ENCODE measurements at places on chromosomes 6 and 20.

DNA sequence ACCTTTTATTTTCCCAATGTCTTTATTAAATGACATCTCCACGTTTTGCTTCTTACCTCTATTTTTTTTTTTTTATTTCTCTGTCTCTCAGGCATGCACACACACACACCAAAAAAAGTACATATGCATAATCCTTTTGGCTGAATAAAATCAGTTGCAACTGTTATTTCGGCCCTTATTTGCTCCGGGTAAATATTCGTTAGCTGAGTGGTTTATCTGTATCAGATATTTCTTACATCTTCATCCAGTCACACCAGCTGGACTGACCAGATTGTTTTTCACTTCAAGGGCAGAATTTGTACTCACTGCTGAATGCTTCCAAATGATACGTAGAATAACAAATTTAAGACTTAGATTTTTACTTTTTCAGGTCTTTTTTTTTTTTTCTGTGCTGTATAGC is 45.5 kb downstream of the PTPN1 start:
- DNase-seq, result no peak

DNA sequence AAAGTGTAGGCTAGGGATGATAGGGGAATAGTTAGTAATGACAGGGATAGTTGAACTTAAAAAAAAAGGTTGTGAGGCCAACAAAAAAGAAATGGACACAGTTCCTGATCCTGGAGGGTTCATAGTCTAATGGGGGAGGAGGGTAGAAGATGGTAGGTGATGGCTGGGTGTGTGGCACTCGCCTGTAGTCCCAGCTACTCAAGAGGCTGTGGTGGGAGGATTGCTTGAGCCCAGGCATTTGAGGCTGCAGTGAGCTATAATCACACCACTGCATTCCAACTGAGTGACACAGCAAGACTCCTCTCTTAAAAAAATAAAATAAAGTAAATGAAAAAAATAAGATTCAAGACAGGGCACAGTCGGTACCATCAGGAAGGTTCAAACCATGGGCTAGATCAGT is 2.4 kb upstream of the MICB start:
- DNase-seq, result no peak

DNA sequence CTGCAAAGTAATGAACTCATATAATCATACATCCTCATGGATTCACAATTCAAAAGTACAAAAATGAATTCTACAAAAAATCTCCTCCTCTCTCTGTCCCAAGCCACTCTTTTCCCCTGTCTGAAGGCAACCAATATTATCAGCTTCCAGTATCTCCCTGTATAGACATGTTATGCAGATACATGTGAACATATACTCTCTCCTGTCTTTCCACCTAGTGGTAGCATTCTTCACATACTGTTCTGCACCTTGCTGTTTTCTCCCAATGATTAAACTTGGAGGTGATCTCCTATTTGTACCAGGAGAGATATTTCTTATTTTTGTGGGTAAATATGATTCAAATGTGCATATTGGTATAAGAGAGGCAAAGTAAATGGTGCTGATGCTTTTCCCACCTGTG is 416.4 kb downstream of the EPM2A start:
- DNase-seq, result no peak

- peak; percentile 43 for DNase-seq
These were observed 155.3 kb upstream of the ZNF217 start for GRCh38 chr20:53748821-53749421.

- DNase-seq, result no peak
These were observed 189.2 kb upstream of the PHACTR1 start for GRCh38 chr6:12527339-12527738.

DNA sequence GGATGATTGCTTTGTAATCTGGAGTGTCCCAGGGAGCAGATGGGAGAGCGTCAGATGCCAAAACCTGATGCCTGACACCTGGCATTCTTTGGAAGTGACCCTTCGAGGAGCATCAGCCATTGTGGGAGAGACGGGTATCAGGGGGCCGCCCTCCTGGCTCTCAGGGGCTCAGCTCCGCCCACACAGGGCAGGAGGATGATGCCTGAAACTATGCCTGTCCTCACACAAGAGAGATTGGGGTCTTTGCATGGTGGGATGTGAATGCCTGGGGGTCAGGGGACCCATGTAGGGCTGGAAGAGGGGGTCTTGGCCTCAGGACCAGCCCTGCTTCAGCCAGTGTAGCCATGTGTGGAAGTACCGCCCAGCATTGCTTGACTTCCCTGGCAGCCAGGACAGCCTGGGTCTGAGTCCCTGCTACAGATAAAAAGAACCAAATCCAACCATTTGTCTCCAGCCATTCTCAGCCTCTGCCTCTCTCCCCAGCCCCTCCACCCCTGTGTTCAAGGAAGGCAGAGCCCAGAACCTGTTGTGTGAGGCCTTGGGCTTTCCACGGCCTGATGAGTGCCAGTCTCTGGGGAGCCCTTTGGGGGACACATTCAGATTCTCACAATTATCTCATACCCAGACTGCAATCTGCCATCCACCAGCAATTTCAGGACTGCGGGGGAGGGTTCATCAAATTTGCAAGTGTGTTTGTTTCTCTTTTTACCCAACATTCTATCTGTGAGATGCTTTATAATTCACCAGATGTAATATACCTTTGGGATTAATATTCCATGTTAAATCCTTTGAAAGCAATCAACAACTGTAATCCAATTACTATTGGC is 371.2 kb downstream of the PREX1 start:
- no peak for DNase-seq

DNA sequence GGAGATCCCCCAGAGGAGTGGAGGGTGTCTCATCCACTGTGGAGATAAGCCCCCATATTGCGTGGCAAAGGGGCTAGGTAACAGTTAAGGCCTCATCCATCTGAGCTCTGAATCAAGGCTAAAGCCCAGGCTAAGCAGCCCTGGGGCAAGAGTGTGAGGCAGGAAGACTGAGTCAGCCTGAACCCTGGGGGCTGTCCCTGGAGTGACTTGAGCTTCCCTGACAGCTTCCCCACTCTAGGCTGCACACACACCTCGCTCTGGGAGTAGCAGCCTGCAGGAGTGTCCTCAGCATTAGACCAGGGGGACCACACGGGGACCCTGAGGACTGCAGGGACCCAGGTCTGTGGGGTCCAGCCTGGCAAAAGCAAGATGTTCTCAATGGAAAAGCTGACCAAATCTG is 27.9 kb downstream of the UBD start:
- no peak for DNase-seq

GRCh38 chr6:39520916-39521315 is 198.4 kb upstream of the KCNK16 start:
- no peak for DNase-seq

GRCh38 chr20:63498960-63499337 is at the start of gene EEF1A2:
EEF1A2 (minus strand) TSS chr20:63499083; CDS start chr20:63497763, 1,320 bp downstream.
- peak; percentile 39 for DNase-seq

- DNase-seq, result peak; percentile 52
These were observed 88.2 kb downstream of the ZFP64 start for GRCh38 chr20:52103335-52103912.

DNA sequence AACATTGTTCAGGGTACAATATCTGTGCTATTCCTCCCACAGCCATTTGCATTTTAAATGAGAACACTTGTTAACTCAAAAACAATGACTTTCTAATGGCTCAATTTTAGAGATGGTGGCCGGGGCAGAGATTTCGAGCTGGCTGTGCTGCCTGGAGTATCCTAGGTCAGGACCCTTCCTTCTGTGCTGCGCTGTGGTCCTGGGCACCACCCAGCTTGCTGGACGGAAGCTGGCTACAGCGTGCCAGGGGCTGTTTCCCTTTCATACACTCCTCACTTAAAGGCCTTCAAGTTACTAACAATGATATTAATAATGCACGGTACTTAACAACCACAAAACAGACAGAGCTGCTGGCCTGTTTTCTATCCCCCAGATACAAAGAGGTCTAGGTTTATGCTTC is 194.4 kb upstream of the CST7 start:
- no peak for DNase-seq

DNA sequence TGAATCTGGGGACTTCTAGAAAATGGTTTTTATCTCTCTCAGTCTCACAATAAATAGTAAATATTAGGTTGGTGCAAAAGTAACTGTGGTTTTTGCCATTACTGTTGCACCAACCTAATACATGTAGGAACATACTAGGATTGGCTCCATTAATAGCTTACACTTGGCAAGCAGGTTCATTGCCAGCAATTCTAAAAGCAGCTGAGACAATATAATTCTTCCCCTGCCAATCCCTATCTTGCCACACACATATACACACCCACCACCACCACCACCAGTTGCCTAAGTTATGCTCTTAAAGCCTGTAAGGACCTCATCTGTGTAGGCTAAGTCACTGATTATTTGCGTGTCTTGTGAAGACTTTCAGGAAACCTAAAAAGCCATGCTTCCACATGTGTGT is 145.1 kb downstream of the KIF16B start:
- no peak for DNase-seq

Measured in activated CD8-positive, alpha-beta T cell treated with anti-CD3 and anti-CD28 coated beads, Interleukin-2, amount 10 ng/mL, durations not matched to agents 7 days and 5 days (primary cell).